ENCODE measurements at places on chromosomes 12 and 14.

DNA sequence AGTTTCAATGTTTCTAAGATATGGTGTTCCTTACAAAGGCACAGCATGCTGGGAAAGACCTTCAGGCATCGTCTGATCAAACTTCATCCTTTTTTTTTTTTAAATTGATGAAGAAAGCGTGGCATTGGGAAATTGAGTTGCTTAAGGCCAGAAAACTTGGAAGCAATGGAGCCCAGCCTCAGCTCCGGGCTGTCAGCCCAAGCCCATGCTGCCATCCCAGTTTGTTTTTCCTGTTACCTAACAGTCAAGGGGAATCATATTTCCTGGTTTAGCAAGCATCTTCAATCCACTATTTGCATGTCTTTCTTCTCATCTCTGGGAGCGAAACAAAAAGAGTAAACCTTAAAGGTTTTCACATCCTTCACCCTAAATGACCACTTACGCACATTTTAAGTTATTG is 200.2 kb downstream of the CHST11 start:
- no peak for DNase-seq

- no peak for DNase-seq
Observed at GRCh38 chr12:129073157-129073915, 220.1 kb downstream of the GLT1D1 start.

- DNase-seq: no peak
Observed at GRCh38 chr12:11863478-11863906, 207.2 kb upstream of the BCL2L14 start.

DNA sequence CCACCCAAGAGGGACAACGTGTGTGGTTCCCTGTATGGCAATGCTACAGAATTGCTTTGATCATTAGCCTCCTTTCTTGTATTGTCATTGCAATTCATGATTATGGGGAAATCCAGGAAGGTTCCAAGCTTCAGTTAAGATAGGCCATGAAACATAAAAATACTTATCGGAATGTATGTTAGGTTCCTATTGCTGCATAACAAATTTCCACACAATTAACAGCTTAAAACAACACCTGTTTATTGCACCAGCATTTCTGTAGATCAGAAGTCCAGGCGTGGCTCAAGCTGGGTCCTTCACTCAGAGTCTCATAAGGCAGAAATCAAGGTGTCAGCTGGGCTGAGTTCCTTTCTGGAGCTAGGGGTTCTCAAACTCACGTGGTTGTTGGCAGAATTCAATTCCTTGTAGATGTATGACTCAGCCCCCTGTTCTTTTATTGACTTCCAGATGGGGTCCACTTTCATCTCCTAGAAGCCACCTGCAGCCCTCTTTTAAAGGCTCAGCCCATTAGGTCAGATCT is 365.6 kb upstream of the TMPO start:
- no peak for DNase-seq

GRCh38 chr12:32170437-32170998 is 63.9 kb downstream of the BICD1 start:
- DNase-seq: no peak

DNA sequence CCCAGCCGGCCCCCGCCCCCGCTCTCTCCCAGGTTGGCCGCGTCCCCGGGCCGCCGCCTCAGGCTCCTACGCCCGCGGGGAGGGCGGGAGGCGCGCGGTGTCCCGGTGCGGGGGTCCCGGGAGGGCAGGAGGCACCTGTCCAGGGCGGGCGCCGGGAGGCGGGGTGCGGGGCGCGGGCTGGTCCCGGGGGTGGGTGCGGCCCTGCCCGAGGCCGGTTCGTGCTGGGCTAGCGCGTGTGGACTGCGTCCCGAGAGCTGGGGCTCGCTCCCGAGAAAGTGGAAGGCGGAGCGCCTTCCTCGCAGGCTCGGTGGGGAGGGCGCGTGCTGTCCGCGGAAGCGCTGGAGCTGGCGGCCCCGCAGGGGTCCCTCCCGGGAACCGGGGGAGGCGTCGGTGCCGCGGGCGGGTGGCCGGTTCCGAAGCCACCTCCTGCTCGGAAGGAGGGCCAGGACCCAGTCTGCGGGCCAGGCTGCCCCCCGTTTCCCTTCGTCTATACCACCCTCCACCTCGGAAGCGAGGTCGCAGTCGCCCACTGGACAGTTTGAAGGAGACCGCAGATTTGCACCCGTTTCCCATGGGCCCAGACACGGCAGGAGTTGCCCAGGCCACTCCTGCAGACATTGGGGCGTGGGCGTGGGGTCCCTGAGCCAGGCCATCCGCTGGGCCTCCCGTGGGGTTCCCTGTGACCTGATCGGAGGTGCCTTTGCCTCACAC is 636 bp downstream of the ZFYVE21 start:
- no peak for DNase-seq

DNA sequence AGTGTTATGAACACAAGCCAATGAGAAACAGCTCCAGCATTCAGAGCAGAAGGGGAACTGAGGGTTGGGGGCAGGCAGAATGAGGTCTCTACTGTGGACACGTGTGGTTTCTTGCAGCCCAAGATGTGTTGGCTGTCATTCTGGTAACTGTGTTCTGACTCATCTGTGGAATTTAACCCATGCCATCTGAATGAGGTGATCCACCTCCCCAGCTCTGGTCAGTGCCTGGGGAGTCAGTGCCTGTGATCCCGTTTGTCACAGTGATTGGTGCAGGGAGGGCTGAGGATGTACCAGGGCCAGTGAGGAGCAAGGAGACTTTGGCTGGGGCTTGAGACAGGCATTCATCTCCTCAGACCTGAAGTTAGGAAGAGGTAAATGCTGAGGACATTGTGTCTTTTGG is 216.8 kb downstream of the MSRB3 start:
- DNase-seq: no peak

- no peak for DNase-seq
Observed at GRCh38 chr12:68861890-68862289, 53.9 kb downstream of the MDM2 start.

DNA sequence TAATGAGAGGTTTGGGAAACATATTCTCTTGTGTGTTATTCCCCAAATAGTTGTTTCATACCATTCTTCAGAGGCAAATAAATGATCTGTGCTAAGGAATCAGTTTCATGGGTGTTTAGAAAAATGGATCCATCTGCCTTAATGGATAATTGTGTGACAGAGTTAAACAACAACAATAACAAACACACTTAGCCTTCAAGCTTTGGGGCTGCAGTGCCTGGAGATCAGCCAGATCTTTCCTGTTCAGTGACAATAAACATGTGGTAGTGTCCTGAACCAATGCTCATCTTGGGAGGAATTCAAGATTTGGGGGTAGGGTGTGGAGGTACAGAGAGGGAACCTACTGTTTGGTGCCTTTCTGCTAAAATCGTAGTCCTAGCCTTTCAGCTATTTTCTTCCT is 93.7 kb upstream of the PRICKLE1 start:
- DNase-seq: no peak

DNA sequence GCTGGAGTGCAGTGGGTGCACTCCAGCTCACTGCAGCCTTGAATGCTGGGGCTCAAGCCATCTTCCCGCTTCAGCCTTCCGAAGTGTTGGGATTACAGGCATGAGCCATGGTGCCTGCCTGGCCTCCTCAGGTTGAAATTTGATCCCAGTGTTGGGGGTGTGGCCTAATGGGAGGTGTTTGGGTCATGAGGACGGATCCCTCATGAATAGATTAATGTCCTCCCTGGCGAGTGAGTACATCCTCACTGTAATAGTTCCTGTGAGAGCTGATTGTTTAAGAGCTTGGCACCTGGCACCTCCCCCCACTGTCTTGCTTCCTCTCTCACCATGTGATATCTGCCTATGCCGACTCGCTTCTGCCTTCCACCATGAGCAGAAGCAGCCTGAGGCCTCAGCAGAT is 84.7 kb downstream of the TSPAN9 start:
- no peak for DNase-seq

DNA sequence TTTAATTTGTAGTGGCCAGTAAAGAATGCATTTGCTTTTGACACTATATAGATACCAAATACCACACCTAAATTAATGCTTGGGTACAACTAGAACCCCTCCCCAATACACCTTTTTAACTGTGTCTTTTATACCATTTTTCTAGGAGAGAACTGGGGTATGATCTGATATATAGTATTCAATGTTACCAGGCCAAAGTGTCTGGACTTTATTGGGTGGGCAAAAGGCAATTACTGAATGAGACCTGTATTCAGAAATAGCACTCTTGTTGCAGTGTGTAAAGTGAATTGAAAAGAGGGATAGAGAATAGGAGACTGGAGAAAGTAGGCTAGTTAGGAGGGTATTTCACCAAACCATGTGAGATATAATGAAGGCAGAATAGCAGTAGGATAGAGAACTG is 74.4 kb downstream of the SEC23A start:
- no peak for DNase-seq

GRCh38 chr14:92680781-92681650 is 67.4 kb downstream of the LGMN start:
- DNase-seq: no peak

- DNase-seq: no peak
Observed at GRCh38 chr14:100733152-100733850, 6.6 kb downstream of the DLK1 start.

GRCh38 chr12:19529951-19530636 is 90.8 kb downstream of the AEBP2 start:
- no peak for DNase-seq
